ENCODE measurements at places on chromosomes 4 and X.

DNA sequence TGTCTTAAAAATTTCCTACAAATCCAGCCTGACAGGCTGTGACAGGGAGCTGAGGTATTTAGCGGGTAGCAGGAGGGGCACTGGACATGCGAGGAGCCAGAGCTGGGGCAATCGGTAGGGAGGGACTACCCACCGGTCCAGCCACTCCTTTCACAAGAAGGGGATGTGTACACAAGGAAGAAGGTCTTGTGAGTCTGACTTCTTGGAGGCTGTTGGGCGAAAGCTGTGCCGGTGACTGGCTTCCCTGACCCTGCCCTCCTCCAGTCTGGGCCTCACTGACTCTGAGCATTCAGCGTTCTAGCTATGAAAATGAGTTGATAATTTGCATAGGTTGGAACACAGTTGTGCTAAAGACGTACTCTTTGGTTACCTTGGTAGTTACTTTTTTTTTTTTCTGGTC, 12.7 kb upstream of the CXCL8 start:
- peak; percentile 95 for DNase-seq

GRCh38 chr4:158965226-158965625, 137.7 kb upstream of the RAPGEF2 start:
- DNase-seq = no peak

GRCh38 chrX:53089224-53089842, 4.6 kb upstream of the KANTR start:
- peak; percentile 62 for DNase-seq

- DNase-seq = peak; percentile 75
These were observed 93.6 kb upstream of the CPEB2 start for GRCh38 chr4:14908635-14909034.

- no peak for DNase-seq
These were observed 53.1 kb downstream of the ELF4 start for GRCh38 chrX:130057209-130057608.

DNA sequence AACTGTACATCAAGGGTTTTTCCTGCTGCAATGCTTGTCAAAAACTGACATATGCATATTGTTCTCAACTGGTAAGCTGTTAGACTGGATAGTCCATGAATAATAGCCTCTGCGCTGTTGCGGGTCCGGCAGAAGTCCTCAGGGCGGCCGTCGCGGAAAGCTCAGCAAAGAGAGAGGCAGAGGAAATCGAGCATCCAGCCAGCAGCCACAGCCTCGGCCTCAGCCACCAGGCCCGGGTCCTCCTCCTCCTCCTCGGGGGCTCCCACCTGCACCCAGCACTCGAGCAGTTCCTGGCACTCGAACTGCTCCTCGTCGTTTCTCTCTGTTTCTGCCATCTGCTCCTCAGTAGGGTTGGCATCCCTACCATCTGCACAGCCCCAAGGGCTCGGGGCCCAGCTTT, 53.7 kb downstream of the UPRT start:
- no peak for DNase-seq

- DNase-seq = no peak
These were observed 72.6 kb upstream of the ADAMTS3 start for GRCh38 chr4:72641611-72642010.

DNA sequence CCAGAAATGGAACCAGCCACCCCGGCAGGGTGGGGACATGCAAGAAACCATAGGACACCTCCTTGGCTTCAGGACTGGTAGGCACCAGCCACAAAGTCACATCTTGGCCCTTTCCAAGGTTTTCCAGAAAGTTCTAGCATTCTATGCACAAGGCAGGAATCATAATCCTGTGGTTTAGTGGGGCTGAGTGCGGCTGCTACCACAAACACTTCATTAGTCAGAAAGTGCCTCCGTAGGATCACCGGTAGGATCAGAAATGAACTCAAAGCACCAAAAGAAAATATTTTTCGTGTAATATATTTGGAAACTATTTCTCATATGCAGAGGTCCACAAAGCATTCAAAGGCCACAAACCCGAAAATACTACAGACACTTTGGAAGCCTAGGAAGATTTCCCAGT, 191.7 kb downstream of the PTTG2 start:
- DNase-seq = no peak

GRCh38 chrX:152157042-152157441, 18.7 kb upstream of the MAGEA10 start:
- no peak for DNase-seq

DNA sequence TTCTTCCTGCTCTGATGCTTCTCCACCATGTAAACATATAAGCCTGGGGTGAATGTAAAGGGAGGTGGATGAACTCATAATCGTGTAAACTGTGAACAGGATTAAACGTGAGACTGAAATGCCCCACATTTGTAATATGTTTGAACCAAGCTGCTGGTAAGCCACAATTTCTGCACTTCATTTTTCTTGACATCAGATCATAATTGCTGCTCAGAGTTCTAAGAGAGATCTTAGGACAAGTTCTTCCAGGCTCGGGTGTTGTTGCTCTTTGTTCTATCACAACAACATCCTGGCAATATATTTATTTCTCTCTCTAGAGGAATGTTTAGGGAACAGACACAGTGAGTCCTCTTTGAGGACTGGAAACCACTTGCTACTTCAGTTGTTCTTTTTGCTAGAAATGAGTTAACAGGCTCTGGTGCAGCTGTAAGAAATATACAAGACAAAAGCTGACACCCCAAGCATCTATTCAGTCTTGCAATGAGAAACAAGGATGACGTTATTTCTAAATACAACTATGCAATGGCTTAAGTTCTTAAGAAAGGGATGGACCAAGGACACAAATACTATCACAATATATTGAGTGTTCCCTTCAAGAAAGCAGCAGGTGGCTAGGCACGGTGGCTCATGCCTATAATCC, 59.6 kb downstream of the LNX1 start:
- DNase-seq = no peak

GRCh38 chr4:184529283-184529682, 54.9 kb upstream of the IRF2 start:
- peak; percentile 78 for DNase-seq

DNA sequence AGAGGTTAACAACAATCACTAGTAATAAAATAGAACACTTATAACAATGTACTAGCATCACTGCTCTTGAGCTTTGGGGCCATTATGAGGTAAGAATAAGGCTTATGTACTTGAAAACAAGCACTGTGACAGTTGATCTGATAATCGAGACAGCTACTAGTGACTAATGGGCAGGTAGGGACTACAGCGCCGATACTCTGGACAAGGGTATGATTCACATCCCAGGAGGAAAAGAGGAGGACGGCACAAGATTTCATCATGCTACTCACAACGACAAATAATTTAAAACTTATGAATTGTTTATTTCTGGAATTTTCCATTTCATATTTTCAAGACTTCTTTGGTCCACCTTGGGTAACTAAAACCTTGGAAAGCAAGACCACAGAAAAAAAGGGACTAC, 62.3 kb downstream of the FAM184B start:
- DNase-seq = peak; percentile 66

DNA sequence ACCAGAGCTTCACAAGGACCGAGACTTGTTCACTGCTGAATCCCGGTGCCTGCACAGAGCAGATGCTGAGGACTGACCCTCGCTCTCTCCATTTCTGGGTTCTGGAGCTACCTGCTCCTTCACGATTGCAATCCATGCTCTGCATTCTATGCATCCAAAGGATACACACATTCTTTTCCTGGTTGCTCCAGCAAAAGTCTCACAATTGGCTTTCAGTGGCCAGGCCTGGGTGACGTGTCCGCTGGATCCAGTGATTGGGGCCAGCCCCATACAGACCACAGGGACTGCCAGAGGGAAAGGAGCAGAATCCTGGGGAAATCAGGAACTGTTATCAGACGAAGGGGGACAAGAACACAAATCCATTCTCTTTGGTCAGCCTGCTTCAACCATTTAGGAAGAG, 14.9 kb upstream of the CDKN2AIP start:
- no peak for DNase-seq

DNA sequence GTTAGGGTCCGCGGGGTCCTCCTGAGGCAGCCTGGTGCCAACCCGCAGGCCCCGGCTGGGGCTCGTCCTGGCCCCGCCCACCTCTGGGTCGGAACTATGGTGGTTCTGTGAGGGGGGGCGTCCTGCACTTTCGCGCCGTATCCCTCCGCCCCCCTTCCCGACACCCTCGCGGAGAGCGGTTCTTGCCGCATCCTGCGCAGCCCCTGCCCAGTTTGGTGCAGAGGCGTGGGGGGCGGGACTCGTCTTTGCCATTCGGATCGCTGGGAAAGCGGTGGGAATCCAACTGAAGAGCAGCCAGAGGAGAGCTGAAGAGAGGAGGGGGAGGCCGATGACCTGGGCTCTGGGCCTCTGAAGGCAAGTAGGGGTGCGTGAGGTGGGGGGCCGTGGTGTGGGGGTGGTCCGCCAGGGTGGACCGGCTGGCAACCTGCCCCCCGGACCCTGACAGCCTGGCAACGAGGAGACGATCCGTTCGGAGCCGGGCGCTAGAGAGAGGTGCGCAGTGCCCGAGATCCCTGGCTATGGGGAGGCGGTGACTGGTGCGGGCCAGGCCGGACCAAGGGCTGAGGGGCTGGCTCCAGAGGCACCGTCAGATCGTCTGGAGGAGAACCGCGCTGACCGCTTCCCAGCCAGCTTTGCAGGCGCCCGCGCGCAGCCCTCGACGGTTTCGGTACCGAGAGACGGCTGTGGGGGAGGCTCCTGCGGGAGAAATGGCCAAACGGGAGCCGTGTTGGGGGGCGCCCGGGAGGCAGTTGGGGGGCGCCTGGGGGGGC, at the start of gene GPRASP1:
Gene GPRASP1, plus strand, starts transcription at position 242 of the 770 bp plus-strand sequence. CDS start 2,431 bp downstream, outside the sequence.
- DNase-seq = no peak

DNA sequence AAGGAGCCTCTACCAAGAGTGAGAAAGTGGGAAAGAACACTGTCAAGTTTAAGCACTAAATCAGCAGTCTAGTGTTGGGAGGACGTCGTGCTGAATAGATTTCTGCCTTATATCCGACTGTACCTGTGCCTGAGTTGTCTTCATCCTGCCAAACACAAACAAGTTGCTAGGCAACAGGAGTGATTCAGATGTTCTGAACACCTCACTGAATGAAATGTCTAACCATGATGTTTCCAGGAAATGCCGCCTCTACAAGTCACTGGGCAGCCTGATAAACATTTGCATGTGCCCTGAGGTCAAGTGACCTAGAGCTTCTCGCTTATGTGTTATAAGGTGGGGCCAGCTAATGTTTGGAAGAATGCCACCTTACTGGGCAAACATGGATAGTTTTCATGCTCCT, 37.9 kb downstream of the SGMS2 start:
- DNase-seq = peak; percentile 92

GRCh38 chr4:21628116-21628670, 320.4 kb downstream of the KCNIP4 start:
- DNase-seq = no peak

- no peak for DNase-seq
These were observed 505.0 kb downstream of the ARAP2 start for GRCh38 chr4:35739308-35739707.
